ENCODE measurements at places on chromosomes 3 and 15. TPM values are rescaled to one million over a fixed set of nuclear protein-coding genes. Genes with fewer than 3 reads are reported as not detected.
A peak's percentile ranks its signal among the peaks of the same experiment; 100 is the strongest.

SLC4A7 gene
- total RNA-seq: 44.1 TPM

ARHGEF3 gene
- 46.1 TPM for total RNA-seq

UBA3 gene
- 62.2 TPM for total RNA-seq

PRICKLE2 gene
- 6.3 TPM for total RNA-seq

WDR93 gene
- not detected for total RNA-seq

TM2D3 gene
- 36.4 TPM for total RNA-seq

ANKRD63 gene
- not detected for total RNA-seq

NXPE3 gene
- total RNA-seq: 14.9 TPM

ELL3 gene
- total RNA-seq: 3.4 TPM

CLDN18 gene
- not detected for total RNA-seq

TYRO3 gene
- 16.3 TPM for total RNA-seq

GRCh38 chr15:100692671-100693070 is 90.3 kb downstream of the ASB7 start:
- no peak for DNase-seq

DNA sequence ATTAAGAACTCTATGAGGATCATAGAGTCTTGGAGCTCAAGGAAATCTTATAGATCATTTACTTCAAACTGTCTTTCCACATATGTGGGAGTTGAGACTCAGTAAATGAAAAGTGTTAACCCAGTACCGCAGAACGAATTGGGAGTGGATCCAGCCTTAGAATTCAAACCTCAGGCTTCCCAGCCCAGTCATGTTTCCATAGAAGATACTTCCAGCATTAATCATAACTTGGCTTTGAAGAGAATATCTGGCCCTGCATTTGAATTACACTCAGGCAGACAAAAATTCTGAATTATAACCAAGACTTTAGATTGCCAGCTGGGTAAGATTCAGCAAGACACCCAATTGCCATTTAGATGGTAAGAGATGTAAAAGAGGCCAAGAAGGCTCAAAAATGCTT is 972.0 kb downstream of the TUSC7 start:
- peak; percentile 33 for DNase-seq

- DNase-seq: no peak
Observed at GRCh38 chr15:38021259-38021658, 86.8 kb downstream of the TMCO5A start.

DNA sequence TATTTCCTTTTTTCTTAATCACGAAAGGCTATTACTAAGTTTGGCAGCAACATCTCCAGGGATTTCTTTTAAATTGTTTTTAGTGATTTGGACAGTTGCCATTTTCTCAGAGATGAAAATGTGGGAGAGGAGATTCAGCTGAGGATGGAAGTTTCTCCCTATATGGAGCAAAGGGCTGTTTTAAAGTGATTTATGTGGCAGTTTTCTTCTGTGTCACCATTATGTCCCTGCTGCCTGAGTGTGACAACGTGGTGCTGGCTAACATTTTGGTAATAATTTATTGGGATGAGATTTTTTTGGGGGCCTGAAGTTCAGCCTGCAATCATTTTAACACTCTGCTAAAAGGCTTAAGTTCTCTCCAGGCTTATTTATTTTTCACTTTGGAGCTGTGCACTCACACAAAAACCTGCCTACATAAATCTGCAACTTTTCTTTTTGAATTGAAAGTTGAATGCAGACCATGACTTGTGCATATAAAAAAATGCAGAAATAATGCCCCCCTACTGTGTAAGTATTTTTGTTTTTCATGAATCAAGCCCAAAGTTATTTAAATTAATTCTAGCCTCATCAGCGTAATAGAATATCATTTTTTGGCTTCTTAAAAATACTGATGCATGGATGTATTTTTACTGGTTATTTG is 210.9 kb downstream of the ZIC1 start:
- no peak for DNase-seq

DNA sequence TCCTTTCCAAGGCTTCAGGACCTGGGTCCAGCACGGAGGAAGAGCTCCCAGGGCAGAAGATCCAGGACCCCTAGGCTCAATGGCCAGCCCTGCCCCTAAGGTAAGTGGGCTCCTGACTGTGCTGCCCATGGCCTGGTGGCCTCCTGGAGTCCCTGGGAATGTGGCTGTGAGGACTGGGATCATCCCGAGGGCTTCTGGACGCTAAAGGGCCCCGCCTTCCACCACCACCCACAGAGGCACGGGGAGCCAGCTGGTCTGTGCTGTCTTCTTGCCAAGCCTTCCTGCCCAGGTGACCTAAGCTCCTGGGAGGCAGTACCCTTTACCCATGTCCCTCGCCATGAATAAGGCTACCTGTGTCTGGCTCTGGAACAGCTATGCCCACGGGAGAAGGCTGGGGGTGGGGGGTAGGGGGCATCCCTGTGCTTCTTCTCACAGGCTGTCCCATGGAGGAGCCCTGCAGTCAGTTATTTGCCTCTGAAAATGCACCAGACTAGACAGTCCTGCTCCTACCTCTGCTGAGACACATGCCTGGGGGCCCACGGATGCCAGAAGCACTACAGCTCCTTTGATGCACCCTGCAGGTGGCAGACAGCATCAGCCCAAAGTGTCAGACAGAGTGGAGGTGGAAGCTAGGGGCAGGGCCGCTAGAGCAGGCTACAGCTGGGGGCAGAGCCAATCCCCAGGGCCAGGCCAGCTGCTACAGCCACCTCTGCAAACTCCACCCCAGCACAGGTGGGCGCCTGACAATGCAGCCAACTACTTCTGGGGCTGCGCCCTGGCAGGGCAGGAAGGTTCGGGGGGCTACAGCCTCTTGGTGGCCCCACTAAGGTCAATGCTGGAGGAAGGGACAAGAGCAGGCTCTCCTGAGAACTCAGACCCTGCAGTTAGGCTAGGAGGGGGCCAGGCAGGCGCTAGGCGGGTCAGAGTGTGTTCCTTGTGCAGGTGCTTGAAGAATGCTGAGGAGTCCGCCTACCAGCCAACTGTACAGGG is 90.9 kb downstream of the SEC22A start:
- no peak for DNase-seq

- DNase-seq: no peak
Observed at GRCh38 chr3:190224456-190224855, 97.8 kb downstream of the CLDN1 start.

DNA sequence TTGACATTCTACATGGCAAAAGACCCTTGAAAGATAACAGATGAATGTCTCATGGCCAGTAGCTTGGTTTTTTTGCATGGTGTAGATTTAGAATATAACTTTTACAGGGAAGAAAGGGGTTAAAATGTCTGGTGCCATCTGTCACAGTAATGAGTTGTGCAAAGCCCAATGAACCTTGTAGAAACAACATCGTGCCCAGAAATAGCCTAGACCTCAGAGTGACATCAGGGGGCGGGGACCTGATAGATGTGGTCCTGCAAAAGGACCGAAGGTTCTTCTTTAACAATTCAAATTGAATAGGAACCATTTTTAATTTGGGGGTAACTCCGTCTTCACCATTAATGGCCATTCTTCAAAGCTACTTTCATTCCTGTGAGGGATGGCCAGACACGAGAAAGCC is 254.1 kb upstream of the CTDSPL start:
- DNase-seq: no peak

GRCh38 chr15:38070778-38071177 is 136.3 kb downstream of the TMCO5A start:
- DNase-seq: no peak

- DNase-seq: no peak
Observed at GRCh38 chr3:147372525-147373027, 33.8 kb downstream of the ZIC4 start.

DNA sequence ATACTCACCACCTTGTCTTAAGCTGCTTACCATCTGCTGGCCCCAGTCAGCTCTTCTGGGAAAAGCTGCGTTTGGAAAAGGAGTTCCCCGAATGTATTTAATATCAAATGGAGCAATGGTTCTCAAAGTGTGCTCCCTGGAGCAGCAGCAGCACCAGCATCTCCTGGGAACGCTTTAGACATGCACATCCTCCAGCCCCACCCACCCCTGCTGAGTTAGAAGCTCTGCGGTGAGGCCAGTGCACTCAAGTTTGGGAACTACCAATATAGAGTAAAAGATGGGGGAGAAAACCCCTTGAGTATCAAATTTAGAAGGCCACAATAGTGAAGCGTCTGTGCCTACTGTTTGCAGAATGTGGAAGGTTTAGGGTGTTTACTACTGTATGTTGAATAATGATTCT is 124.0 kb upstream of the TOPAZ1 start:
- no peak for DNase-seq

DNA sequence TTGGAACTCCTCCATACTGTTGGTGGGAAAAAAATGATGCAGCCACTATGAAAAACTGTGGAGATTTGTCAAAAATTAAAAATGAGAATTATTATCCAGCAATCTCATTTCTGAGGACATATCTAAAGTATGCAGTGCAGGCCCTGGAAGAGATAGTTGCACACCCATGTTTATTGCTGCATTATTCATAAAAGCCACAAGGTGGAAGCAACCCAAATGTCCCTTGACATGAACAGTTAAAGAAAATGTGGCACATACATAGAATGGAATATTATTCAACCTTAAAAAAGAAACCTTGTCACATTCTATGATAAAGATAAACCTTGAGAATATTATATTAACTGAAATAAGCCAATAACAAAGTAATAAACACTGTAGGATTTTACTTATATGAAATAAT is 80.9 kb upstream of the ARHGEF26 start:
- peak; percentile 31 for DNase-seq

- DNase-seq: no peak
Observed at GRCh38 chr3:89845053-89845452, 737.6 kb downstream of the EPHA3 start.

DNA sequence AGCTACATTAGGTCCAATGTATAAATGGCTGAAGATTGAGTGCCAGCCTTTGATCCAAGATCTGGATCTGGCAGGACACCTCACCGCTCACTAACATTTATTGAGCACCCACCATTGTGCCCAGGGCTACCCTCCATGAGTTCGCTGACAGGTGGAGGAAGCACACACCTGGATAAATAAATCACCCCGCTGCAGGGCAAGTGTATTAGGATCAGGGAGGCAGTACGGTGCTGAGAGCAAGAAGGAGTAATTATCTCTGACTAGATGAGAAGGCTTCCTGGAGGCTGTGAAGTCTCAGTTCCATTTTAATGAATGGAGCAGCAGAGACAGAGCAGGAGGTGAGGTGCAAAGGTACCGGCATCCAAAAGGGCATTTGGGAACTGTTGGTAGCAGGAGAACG is 104.1 kb downstream of the LIPC start:
- DNase-seq: no peak

DNA sequence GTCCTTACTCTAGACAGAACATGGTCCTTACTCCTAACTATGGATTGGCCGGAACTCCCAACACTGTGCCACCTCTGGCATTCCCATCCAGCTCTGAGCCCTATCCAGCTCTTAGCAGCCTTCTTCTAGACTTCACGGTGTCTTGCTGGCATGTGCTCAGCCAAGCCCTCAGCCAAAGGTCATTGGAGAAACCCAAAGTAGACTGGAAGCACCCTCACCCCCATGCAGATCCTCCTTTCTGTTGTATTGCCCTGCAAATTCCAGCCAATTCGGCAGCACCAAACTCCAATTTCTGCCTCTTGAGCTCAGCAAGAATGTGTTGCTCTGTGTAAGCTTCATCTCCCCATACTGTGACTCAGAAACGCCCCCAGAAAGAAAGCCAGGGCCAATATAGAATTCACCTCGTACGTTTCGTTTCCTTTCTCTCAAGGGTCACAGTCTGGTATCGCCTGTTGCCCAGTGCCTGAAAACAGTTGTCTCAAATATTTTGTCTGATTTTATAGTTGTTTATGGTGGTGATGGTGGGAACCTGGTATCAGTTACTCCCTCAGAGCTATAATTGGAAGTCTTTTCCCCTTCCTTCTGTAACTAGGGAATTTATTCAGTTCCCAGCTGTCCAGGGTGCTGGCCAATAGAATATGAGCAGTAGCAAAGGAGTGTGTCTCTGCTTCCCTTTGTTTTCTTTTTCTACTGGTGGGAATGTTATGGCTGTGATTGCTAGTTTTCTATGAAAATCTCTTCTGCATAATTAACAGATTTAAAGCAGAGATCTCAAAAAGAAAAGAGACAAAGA is 28.4 kb upstream of the EPHB3 start:
- DNase-seq: no peak

- DNase-seq: no peak
Observed at GRCh38 chr3:195849322-195850074, 37.8 kb upstream of the MUC4 start.

DNA sequence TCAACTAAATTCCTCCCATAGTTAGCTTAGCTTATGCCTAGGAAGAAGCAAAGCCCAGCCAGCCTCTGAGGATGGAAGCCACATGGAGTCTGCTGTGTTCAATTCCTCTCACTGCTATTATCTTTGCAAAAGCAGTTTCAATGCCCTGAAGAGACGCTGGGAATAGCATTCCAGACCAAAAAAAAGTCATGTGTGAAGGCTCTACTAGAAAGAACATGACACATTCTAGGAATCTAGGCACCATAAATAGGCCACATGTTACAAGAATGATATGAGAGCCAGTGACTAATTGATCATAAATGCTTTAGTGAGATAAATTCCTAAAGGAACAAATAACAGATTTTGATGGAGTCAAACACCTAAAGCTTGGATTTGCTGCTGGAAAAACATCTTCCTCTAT is 800.8 kb downstream of the TUSC7 start:
- DNase-seq: peak; percentile 5

DNA sequence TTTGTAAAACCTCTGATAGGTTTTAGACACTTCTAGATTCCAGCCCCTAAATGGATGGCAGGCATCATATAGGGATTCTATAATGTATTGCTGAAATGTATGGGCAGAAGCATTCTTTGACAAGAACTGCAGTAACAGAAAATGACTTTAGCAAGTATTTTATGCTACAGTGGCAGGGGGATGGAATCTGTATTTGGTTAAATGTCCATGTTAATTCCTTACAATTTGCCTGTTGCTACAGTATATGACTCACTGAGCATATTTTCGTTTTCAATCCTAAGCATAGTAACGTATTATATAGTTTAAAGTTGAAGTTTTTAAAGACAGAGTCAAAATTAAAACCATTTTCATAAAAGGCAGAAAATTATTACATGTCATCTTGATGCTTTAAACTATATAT is 150.1 kb downstream of the MEX3B start:
- DNase-seq: no peak

GRCh38 chr3:155190691-155191090 is 102.8 kb downstream of the STRIT1 start:
- no peak for DNase-seq

- no peak for DNase-seq
Observed at GRCh38 chr3:126289096-126289495, 68.1 kb downstream of the KLF15 start.

DNA sequence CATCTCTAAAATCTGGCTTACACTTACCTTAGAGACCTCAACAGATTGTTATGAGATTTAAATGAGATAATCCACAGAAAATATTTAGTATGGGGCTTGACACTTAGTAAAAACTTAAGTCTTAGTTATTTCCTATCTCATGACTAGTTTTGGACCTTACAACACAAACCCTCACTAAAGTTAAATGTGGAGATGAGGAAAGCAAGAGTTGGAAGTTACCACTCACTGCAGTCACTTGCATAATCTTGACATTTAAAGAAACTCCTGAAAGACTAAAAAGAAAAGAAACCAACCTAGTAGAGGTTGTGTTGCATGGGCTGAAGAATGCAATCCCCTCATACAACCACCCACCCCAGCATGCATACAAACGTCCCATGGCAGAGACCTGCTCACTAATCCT is 40.1 kb downstream of the ITGB5 start:
- no peak for DNase-seq

Measured in foreskin keratinocyte (primary cell).